D341Med (cell line): ENCODE measurements at places on chromosomes 12 and 14.

- no peak for DNase-seq
These were observed 8.2 kb upstream of the SSPN start for GRCh38 chr12:26187014-26187798.

DNA sequence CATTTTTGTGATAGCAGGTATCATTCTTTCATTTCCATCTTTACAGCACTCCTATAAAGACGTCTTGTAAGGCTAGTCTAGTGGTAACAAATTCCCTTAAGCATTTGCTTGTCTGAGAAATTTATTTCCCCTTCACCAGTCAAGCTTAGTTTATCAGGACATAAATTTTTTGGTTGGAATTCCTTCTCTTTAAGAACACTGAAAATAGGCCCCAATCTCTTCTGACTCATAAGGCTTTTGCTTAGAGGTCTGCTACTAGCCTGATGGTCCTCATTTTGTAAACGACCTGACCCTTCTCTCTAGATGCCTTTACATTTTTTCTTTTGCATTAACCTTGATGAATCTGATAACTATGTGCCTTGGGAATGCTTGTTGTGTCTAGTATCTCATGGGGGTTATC, 20.3 kb downstream of the OLR1 start:
- DNase-seq = no peak

DNA sequence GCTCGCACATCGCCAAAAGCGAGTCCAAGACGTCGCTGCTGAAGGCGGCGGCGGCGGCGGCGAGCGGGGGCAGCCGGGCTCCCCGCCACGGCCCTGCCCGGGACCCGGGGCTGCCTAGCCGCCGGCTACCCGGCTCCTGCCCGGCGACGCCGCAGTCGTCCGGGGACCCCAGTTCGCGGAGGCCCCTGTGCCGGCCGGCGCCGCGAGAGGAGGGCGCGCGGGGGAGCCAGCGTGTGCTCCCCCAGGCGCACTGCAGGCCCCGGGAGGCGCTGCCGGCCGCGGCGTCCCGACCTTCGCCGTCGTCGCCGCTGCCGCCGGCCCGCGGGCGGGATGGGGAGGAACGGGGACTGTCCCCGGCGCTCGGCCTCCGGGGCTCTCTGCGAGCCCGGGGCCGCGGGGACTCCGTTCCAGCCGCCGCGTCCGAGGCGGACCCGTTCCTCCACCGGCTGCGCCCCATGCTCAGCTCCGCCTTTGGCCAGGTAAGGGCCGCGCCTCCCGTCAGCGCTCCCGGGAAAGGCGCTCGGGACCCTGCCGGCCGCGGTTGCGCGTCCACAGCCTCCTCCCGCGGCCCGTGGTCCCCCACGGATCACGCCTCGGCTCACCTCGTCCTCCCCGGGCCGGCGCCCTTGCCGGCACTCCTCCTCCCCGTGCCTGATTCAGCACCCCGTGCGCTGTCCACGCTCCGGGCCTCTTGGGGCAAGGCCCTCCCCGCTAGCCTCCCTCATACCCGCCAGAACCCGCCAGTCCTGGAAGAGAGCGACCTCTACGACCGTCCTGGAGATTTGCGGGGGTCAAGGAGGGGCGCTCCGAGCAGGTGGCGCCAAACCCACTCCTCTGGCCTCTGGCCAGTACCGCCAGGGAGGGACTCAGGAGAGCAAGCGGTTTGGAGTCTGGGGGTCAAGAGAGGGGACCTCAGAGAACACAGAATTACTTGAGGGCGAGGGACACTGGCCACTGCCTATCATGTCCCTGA, 721 bp downstream of the CABP1 start:
- peak; percentile 70 for DNase-seq

DNA sequence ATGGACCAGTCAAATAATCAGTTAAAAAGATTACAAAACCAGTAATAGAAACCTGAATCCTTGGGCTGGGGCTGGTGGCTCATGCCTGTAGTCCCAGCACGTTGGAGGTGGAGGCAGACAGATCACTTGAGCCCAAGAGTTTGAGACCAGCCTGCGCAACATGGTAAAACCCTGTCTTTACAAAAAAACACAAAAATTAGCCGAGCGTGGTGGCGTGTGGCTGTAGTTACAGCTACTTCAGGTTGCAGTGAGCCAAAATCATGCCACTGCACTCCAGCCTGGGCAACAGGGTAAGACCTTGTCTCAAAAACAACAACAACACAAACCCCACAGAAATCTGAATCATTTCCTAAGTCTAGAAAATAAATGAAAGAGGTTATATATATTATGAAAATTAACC, 100.6 kb downstream of the HEATR5A start:
- no peak for DNase-seq

- no peak for DNase-seq
These were observed 55.6 kb upstream of the JDP2 start for GRCh38 chr14:75372260-75372659.

DNA sequence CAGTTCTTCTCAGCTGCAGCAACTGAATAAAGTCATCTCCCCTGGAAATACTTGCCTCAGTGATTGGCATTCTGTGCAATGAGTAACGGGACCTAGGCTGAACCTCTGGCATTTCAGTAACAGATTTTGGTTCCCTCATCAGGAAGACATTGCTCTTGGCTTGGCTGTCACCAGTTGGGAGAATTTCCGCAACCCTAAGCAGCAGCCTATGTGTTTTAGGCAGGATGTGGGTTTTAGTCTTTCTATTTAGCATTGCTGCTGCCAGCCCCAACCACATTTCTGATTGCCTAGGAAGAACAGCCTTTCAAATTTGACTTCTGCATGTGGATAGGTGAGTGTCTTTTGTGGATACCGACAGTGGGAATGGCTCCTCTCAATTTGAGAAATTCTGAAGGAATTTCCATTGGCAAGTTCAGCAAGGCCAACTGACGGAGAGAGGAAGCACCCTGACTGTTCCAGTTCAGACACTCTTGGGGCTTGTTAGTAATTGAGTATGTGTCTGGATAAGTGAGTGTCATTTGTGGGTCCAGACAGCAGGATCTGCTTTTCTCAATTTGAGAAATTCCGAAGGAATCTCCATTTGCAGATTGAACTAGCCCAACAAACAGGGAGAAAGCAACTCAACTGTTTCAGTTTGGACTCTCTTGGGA, 19.0 kb upstream of the CLEC2A start:
- DNase-seq = no peak

GRCh38 chr14:78633752-78634151, 463.6 kb downstream of the NRXN3 start:
- DNase-seq = peak; percentile 48

- DNase-seq = no peak
These were observed 188.3 kb upstream of the BCL2L14 start for GRCh38 chr12:11882301-11883019.

DNA sequence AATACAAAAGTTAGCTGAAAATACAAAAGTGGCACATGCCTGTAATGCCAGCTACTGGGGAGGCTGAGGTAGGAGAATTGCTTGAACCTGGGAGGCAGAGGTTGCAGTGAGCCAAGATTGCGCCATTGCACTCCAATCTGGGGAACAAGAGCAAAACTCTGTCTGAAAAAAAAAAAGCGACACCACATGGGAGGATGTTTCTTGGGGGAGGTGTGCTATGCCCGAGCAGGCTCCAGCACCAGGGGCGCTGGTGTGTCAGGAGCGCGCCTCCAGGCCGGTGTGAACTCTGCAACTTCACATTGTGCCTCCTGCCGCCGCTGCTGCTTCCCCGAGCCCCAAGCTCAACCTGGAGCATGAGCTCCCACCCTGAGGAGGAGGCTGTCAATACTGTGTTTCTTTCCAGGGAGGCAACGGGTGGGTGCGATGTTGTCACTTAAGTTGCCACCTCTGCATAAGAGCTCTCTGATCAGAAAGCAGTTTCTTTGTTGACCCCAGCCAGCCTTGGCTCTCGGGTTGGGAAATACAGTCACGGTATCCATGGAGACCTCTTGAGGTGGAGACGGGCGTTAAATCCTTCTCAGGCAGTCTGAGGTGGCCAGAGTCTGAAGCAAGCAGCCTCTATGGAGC, 18.9 kb downstream of the DEGS2 start:
- DNase-seq = no peak

GRCh38 chr14:100740196-100740825, 13.6 kb downstream of the DLK1 start:
- peak; percentile 24 for DNase-seq

DNA sequence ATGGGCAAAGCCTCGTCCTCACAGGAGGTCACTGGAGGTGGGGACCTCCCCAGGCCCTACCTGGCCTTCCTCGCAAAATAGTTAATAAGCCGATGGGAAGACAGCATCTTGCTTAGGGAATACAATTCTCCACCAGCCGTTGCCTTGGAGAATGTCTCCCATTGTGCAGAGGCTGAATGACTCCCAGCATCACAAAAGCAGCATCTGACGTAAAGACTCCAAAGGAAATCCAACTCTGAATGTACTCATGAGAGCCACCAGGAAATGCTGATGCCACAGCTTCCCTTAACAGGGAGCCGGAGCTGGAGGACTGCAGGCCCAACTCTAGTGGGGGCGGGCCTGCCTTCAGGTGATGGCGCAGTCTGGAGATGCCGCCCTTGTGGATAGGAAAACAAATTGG, 15.5 kb downstream of the CCDC63 start:
- DNase-seq = no peak

GRCh38 chr12:39805651-39806050, 186.0 kb upstream of the ABCD2 start:
- no peak for DNase-seq

DNA sequence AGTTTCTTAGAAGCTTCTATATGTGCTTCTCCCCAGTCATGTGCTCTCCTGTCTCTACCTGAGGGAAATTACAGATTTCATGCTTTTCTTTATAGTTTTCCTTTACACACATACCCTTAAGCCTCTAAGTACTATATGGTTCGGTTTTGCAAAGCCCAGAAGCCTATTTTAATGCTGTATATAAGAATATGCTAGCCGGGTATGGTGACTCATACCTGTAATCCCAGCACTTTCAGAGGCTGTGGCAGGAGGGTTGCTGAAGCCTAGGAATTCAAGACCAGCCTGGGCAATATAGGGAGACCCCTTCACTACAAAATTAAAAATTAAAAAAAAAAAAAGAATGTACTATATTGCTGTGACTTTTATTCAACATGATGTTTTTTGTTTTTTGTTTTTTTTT, 15.4 kb downstream of the DGLUCY start:
- no peak for DNase-seq

DNA sequence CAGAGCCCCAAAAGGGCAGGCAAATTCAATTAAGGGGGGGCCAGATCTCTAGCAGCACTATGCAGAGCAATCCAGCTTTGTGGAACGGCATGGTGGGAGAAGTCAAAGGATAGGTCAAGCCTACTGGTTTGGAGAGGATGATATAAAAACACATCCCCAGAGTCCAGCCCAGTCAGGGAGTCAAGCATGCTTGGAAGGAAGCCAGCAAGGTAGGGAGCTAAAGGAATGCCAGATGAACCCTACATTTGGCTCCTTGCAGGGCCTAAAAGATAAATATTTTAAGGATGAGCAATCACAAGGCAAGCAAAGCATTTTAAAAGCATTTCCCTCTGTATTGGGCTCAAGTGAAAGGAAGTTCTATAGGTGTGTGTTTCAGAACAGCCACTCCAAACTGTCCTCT, 21.4 kb downstream of the KCTD10 start:
- no peak for DNase-seq

DNA sequence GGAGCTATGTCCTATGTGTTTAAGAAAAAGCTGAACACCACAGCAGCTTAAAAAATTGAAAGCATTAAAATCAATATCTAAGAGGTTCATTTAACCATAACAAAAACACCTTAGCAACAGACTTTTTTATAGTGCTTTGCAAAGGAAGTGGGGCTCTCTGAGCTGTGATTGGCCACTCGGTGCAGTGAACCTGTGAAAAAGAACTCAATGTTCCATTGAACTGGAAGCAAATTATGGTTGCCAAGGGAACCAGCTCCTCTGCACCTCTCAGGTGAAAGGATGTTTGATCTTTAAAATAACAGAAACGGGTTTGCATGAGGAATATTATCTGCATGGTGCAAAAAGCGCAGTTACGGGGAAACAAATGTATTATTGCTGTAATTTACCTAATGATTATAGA, 149.4 kb downstream of the SNAPC1 start:
- DNase-seq = no peak

DNA sequence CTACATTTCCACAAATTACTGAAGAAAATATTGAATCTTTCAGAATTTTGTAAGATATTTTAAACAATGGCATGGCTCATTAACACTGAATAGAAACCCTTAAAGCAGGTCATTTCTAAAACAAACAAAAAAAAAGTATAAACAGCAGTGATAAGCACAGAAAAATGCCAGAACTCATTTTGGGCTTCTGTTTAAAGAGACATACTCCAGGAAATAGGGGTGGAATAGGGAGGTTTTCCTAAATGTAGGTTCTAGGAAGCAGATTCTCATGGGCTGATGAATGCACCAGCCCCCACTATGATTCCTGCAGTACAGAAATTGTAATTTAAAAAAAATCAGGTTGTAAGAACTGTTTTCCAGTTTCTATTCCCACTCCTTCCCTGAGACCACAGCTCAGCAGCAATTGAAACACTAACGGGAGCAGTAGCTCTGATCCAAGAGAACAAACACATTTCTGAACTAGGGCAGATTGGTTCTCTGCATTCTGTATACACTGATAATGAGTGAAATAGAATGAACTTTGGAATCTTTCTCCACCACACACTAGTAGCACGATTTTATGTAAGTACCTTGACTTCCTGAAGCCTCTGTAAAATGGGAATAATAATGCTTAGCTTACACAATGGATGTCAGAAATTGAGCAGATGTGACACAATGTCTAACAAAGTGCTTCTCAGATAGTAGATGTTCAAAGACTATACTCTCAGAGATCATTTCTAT, 115.6 kb upstream of the TMTC1 start:
- DNase-seq = no peak

DNA sequence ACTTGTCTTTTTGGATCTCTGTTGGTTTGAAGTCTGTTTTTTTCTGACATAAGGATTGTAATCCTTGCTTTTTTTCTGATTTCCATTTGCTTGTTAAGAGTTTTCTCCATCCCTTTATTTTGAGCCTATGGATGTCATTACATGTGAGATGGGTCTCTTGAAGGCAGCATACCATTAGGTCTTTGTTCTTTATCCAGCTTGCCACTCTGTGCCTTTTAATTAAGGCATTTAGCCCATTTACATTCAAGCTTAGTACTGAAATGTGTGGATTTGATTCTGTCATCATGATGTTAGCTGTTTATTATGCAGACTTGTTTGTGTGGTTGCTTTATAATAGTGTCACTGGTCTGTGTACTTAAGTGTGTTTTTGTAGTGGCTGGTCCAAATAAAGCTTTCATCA, 100.0 kb downstream of the CCDC91 start:
- DNase-seq = no peak

DNA sequence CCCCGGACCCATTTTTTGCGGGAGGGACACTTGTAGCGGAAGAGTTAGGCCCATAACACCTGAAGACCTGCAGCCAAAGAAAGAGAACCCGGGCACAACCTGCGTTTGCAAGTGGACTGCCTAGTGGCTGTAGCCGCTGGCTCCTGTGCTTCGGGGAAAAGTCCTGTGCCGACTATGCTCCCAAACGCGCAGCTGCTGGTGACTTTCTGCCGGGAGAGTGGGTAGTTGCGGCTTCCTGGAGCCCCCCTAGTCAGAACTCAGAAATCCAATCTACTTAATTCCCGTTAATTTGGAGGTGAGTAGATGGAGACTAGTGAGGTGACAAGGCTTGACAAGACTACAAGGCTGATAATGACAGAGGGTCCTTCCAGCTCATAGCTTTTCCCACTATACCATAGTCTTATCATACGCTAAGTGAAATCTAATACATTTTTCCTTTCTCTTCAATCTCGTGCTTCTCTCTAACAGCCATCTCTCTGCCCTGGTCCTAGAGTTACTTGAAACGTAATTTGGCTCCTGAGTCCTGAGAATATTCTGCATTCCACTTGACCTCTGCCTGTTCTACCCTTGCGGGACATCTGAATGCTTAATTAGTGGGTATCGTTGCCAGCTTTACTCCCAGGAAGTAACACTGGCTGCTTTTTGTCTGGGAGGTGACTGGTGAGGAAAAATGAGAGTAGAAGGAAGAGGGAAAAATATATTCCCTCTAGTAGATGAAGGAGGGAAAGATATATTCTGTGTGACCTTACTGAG, 556 bp downstream of the MTHFD1 start:
- DNase-seq = no peak
